ENCODE measurements at places on chromosomes 5 and 9. TPM values are rescaled to one million over a fixed set of nuclear protein-coding genes. Genes with fewer than 3 reads are reported as not detected.

The PLEKHG4B gene
- 0.85 TPM for polyA plus RNA-seq

The AGTPBP1 gene
- 3.7 TPM for polyA plus RNA-seq

The CYLC2 gene
- not detected for polyA plus RNA-seq

The FBXO4 gene
- polyA plus RNA-seq, result 9.3 TPM

The DTWD2 gene
- polyA plus RNA-seq, result 5.3 TPM

The PTPDC1 gene
- 4.8 TPM for polyA plus RNA-seq

The IRX1 gene
- not detected for polyA plus RNA-seq

The SPINK6 gene
- polyA plus RNA-seq, result not detected

The IFNK gene
- polyA plus RNA-seq, result not detected
